K562 (cell line): ENCODE measurements at places on chromosomes 7 and 10. TPM values are rescaled to one million over a fixed set of nuclear protein-coding genes. Genes with fewer than 3 reads are reported as not detected.

Gene AQP1
- 6.7 and 6.9 TPM in 2 replicates for total RNA-seq

Gene FXYD4
- total RNA-seq, result not detected in 2 replicates

Gene ZNF503
- 0.20 TPM in 1 of 2 replicates, not detected in the other for total RNA-seq

Gene COBL
- 0.11 and 0.27 TPM in 2 replicates for total RNA-seq

Gene TMEM184A
- total RNA-seq, result 0.11 and 0.31 TPM in 2 replicates

Gene ABCB1
- 0.86 and 0.89 TPM in 2 replicates for total RNA-seq

Gene LIPJ
- total RNA-seq, result not detected in 2 replicates

Gene ACBD7
- 0.60 and 0.98 TPM in 2 replicates for total RNA-seq

DNA sequence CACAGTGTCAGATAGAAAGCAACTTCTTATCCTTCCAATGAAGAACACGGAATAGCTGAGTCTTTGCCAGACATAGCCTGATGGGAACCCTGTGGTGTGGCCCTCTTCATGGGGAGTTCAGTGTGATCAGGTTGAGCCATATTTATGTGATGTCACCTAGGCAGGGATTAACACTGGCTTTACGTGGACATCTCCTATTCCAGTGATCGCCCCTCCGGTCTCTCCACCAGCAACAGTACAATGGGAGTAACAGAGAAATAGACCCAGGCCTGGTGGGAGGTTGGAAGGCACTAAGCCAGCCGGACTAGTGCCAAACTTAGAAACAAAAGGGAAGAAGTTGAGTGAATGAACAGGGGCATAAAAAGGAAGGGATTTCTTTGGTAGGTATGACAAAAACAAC is 358.1 kb downstream of the PRPF18 start:
- H3K36me3 ChIP-seq, result no peaks in the 10 kb centered on the region
- no peaks in the 10 kb centered on the region for H3K4me1 ChIP-seq
- H3K27ac ChIP-seq, result no peak overlapping the region
- DNase-seq, result no peak
- 0 out of 2 replicates have a peak, but pooled peaks cover 9% of the 10 kb centered on the region for H3K27me3 ChIP-seq

- H3K27me3 ChIP-seq, result no peaks in the 10 kb centered on the region
- H3K36me3 ChIP-seq, result peaks cover 21% of the 10 kb centered on the region
- H3K27ac ChIP-seq, result peak overlapping the region; percentile 87
- peak overlapping the region; percentile 88 for H3K4me3 ChIP-seq
- DNase-seq, result peak; percentile 66
- peaks cover 12% of the 10 kb centered on the region; the same call in 2 of the 3 replicates for H3K4me1 ChIP-seq
These were observed 2.0 kb downstream of the IFRD1 start for GRCh38 chr7:112452102-112452888.

GRCh38 chr10:99913831-99914235 is 95.9 kb downstream of the DNMBP start:
- no peak overlapping the region for H3K4me3 ChIP-seq
- H3K27ac ChIP-seq, result no peak overlapping the region
- H3K36me3 ChIP-seq, result no peaks in the 10 kb centered on the region
- no peaks in the 10 kb centered on the region for H3K4me1 ChIP-seq
- no peak for DNase-seq

- DNase-seq, result no peak
- no peaks in the 10 kb centered on the region for H3K36me3 ChIP-seq
- no peak overlapping the region for H3K4me3 ChIP-seq
- H3K27me3 ChIP-seq, result no peaks in the 10 kb centered on the region
These were observed 104.6 kb upstream of the CACNA2D1 start for GRCh38 chr7:82548141-82548688.

DNA sequence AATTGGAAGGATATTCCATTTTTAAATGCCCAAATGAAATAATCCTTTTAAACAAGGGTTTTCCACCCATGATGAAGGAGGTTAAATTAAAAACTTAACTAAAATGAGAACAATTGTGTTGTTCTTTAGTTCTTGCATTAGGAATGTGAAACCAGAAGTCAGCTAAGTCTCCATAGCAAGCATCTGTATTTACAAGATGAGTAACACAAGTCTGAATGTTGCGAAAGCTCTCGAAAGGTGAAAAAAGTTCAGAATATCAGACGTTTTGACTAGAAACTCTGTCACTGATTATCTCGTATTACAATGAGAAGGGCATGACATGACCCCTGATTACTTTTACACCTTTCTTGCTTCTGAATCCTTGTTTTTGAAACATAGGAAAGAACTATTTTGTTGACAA is 149.6 kb downstream of the BICC1 start:
- no peak overlapping the region for H3K4me3 ChIP-seq
- no peak for DNase-seq
- no peaks in the 10 kb centered on the region for H3K36me3 ChIP-seq
- no peak overlapping the region for H3K27ac ChIP-seq
- no peaks in the 10 kb centered on the region for H3K27me3 ChIP-seq
- no peaks in the 10 kb centered on the region for H3K4me1 ChIP-seq

GRCh38 chr10:15754937-15755336 is 35.2 kb upstream of the ITGA8 start:
- no peaks in the 10 kb centered on the region for H3K4me1 ChIP-seq
- H3K36me3 ChIP-seq, result no peaks in the 10 kb centered on the region
- no peaks in the 10 kb centered on the region for H3K27me3 ChIP-seq
- no peak for DNase-seq

- H3K4me3 ChIP-seq, result no peak overlapping the region
- H3K27me3 ChIP-seq, result no peaks in the 10 kb centered on the region
- no peak for DNase-seq
- H3K36me3 ChIP-seq, result no peaks in the 10 kb centered on the region
These were observed 471.9 kb upstream of the CELF2 start for GRCh38 chr10:10545771-10546170.

- no peaks in the 10 kb centered on the region for H3K36me3 ChIP-seq
- no peak overlapping the region for H3K27ac ChIP-seq
- H3K27me3 ChIP-seq, result no peaks in the 10 kb centered on the region
These were observed 243.2 kb downstream of the SDK1 start for GRCh38 chr7:3544202-3544601.

- H3K4me1 ChIP-seq, result no peaks in the 10 kb centered on the region
- no peak overlapping the region for H3K4me3 ChIP-seq
- H3K36me3 ChIP-seq, result no peaks in the 10 kb centered on the region
- no peak for DNase-seq
- H3K27me3 ChIP-seq, result no peaks in the 10 kb centered on the region
These were observed 572.4 kb downstream of the ATRNL1 start for GRCh38 chr10:115665549-115665948.

DNA sequence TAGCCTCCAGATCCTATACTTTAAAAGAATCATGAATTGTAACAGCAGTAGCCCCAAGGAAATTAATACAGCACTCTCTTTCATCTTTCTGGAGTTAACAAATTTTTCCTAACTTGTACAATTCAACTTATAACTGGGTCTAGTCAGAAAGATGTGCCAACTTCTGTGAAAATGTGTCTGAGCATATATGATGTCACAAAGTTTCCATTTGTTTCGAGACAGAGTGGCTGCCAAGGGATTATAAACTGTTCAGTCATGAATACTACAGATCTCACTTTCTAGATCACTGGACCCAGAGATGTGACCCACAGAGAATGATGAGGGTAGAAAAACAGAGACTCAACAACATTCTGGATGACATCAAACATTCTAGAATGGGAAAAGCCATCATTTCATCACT is 249.2 kb upstream of the PHF14 start:
- no peak overlapping the region for H3K4me3 ChIP-seq
- H3K36me3 ChIP-seq, result peaks cover 21% of the 10 kb centered on the region
- no peak for DNase-seq
- H3K27ac ChIP-seq, result no peak overlapping the region
- no peaks in the 10 kb centered on the region for H3K27me3 ChIP-seq

GRCh38 chr10:104387130-104387888 is 33.7 kb downstream of the CFAP58 start:
- no peak overlapping the region for H3K27ac ChIP-seq
- H3K27me3 ChIP-seq, result no peaks in the 10 kb centered on the region
- H3K4me1 ChIP-seq, result 0 out of 3 replicates have a peak, but pooled peaks cover 3% of the 10 kb centered on the region
- no peaks in the 10 kb centered on the region for H3K36me3 ChIP-seq
- no peak for DNase-seq
- H3K4me3 ChIP-seq, result no peak overlapping the region

GRCh38 chr7:69633122-69633831 is 35.0 kb downstream of the AUTS2 start:
- no peaks in the 10 kb centered on the region for H3K36me3 ChIP-seq
- no peaks in the 10 kb centered on the region for H3K4me1 ChIP-seq
- H3K27ac ChIP-seq, result no peak overlapping the region
- 0 out of 3 replicates have a peak, but pooled peaks cover 6% of the 10 kb centered on the region for H3K27me3 ChIP-seq

GRCh38 chr10:124624466-124624865 is 119.7 kb downstream of the FAM53B start:
- no peak for DNase-seq
- H3K27ac ChIP-seq, result no peak overlapping the region
- H3K36me3 ChIP-seq, result peaks cover 7% of the 10 kb centered on the region; the same call in 1 of the 3 replicates

DNA sequence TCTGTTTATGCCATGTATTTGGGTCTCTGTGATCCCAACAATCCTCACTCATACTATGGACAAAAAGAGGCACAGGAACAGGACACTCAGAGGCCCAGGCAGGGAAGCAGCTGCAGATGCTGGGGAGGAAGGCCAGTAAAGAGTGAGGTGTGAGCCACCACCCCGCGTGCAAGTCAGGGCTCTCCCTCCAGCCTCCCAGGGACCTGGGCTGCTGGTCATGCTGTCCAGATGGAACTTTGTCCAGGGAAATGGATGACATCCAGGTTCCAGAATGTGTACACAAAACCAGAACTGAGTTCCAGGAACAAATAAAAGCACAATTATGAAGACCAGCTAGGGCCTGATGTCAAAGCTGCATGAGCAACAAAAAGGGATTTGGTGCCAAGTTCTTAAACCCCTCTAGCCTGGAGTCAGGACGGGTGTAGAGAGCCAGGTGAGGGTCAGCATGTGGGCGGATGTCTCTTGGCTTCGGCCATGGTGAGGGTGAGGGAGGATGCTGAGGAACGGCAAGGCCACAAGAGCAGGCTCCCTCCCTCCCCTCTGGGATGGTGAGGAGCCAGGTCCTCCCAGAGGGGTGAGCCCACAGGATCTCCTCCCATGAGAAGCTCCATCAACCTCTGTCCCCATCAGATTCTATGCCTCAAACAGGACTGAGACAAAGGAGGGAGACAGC is 739.7 kb downstream of the PARD3 start:
- H3K27ac ChIP-seq, result no peak overlapping the region
- no peaks in the 10 kb centered on the region for H3K36me3 ChIP-seq
- DNase-seq, result no peak
- no peak overlapping the region for H3K4me3 ChIP-seq
- no peaks in the 10 kb centered on the region for H3K4me1 ChIP-seq
